ENCODE measurements at places on chromosomes 6 and 20.

DNA sequence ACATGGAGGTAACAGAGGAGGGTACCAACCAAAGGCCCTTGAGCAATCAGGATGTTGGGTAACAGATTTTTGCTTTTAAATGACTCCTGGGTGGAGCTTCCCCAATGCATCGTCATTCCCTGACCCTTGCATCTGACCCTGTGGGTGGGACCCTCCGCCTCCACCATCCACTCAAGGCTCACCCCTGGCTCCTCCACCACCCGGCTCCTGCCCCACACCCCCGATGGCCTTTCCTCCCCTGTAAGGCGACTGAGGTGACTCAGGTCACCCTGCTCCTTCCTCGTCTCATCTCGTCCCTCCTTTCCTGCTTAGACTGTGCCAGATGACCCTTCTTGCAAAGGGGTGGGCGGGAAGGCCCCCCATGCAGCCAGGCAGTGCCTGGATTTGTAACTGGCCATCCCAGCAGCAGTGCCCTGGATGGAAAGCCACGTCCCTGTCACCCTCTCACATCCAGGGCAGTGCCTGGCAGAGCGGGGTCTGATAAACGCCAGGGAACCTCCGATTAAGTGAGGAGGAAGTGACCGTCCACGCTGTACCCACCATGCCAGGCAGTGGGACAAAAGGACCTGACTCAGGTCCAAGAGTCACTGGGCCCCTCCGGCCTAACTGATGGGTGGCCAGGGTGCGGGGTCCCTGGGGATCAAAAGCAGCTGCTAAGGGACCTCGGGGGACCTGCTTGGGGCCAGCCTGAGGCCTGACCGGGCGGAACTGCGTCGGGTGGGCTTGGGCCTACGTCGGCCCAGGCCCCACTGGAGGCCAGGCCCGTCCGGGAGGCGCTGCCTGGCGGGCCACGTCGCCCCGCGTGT lies 624 bp upstream of the NPEPL1 start:
- no peak for DNase-seq

DNA sequence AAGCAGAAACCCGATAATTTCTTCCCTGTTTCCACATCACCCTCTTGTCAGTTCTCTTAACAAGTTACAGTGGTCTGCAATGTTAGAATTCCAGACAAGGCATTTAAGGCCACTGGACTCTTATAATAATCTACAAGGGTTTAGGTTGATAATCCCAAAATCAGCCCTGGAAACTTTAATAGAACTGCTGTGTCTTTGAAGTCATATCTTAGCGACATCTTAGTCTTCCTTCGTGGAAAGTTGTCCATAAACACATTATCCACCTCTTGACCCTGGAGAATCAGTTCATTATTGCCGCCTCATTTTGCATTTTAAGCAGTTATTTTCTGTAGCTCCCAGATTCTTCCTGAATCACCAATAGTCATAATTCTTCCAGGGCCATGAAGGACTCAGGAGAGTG lies 108.6 kb upstream of the PLCB4 start:
- no peak for DNase-seq

- DNase-seq, result no peak
Observed at GRCh38 chr6:121612927-121613326, 177.5 kb downstream of the GJA1 start.

DNA sequence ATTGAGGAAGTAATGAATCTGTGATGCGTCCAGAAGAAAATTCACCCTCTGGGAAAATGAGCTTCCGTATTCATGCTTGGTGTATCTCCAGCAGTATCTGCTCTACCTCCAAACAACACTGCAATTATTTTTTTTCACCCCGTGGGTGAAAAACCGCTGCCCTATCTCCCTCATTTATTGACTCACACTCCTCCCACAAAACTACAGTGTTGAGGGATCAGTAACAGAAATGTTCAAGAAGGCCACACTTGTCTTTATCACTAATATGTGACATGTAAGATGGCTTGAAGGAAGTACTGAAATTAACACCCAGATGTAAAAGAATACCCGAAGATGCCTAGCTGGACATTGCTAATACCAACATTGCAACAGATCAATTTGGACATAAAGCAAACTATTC lies 4.9 kb upstream of the TBX18 start:
- no peak for DNase-seq

- no peak for DNase-seq
Observed at GRCh38 chr6:169980826-169981450, 229.5 kb downstream of the ERMARD start.

Measured in CD4-positive, alpha-beta memory T cell (primary cell).